ENCODE measurements at places on chromosomes 13 and 19. TPM values are rescaled to one million over a fixed set of nuclear protein-coding genes. Genes with fewer than 3 reads are reported as not detected.

GRCh38 chr19:48975947-48976847 lies 11.1 kb downstream of the FTL start:
- DNase-seq: no peak

Gene GIPC3
- 0.96 TPM for total RNA-seq

DNA sequence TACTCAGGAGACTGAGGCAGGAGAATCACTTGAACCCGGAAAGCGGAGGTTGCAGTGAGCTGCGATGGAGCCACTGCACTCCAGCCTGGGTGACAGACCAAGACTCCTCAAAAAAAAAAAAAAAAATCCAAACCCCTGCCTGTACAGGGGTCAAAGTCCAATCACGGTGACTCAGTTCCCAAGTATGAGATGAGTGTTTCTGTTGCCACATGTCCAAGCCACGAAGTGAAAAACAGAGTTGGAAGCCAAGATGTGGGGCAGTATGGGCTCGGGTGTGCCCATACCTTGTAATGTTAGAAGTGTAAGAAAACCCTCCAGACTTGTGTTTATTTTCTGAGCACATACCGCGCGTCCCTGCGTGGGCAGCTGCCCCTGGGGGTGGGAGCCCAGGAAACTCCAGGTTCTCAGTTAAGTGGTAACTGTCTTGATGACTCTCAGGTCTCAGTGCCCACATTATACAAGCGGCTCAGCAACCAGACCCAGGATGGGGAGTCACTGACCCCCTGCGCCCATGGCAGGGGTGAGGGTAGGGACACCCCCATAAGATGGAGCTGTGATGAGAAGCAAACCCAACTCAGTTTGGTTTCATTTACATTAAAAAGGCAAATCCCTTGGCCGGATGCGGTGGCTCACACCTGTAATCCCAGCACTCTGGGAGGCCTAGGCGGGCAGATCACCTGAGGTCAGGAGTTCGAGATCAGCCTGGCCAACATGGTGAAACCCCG lies 1.2 kb upstream of the GPX4 start:
- peak; percentile 89 for DNase-seq

DNA sequence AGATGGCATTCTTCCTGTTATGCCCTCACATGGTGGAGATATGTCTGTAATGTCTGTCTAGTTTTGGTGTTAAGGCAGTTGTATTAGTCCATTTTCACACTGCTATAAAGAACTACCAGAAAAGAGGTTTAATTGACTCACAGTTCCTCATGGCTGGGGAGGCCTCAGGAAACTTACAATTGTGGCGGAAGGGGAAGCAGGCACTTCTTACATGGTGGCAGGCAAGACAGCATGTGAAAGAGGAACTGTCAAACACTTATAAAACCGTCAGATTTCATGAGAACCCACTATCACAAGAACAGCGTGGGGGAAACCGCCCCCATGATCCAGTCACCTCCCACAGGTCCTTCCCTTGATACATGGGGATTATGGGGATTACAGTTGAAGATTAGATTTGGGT lies 3.2 kb downstream of the ZNF441 start:
- no peak for DNase-seq

Gene ZNF324B
- 6.9 TPM for total RNA-seq

Gene SLC6A16
- total RNA-seq: 0.90 TPM

GRCh38 chr13:45396533-45397095 lies 21.6 kb downstream of the SLC25A30 start:
- no peak for DNase-seq

DNA sequence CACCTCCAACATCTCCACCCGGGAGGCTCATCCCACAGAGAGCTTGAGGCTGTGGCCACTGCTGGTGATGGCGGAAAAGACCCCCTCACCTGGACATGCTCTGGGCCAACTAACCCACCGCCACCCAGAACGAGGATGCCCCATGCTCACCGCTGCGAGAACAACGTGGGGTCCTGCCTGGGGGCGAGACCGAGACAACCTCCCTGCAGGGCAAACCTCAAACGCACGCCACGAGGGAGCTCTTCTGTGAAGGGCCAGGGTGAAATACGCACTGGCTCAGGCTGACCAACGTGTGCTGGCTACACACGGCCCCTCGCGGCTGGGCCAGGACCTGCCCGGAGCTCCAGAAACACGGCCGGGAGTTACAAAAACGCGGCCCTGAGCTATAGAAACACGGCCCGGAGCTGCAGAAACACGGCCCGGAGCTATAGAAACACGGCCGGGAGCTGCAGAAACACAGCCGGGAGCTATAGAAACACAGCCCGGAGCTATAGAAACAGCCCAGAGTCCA lies 19.0 kb upstream of the PLPP2 start:
- DNase-seq: no peak

DNA sequence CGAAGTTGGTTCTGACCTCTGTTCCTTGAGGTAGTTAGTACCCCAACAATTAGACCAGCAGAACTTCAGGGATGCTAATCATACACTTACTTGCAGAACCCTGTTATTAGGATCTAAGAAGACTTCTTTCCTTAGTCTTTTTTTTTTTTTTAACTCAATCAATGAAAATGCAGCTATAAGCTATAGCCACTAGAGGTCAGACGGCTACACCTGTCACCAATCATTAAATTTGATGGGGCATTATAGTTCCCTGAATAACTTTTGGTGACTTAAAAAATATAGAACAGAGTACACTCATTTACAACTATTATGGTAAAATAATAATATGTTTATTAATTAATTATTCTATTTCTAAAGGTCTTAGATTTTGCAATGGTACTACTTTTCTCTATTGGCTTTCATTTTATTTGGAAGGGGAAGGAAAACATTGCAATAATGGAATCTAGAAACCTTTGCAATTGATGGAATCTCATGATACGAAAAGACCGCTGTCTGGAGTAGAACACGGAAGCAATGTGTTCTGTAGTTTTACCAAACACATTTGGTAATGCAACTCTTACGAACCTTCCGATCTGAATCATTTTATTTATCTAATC lies 483.2 kb downstream of the DIAPH3 start:
- no peak for DNase-seq

DNA sequence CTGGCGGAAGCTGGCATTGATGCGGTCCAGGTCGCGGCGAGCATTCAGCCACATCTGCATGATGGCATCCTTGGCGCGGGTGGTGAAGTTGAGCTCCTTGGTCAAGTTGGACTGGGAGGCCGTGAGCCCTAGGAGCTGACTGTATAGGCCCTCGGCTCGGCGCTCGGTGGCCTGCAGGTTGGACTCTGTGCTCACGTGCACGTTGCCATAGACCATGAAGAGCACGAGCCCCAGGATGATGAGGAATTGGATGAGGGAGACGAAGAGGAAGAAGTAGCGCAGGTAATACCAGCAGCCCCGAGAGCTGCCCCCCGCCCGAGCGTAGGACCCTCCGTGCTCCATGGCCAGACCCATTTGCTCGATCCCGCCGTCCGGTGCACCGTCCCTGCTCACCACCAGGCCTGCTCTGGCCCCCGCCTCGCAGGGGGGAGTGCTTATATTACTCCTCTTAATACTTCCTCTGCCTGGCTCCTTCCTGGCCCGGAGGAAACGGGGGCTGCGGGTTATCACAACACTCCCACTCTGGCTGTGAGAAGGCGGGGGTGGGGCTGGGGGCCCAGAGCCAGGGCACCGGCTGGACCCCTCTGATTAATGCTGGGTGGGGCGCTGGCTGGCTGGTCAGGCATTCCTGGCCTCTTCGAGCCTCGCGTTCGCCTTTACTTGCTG lies at the start of gene PLVAP:
Gene PLVAP (minus strand): TSS at position 408 of the 666 bp plus-strand sequence. CDS start 54 bp downstream, at position 354.
- DNase-seq: peak; percentile 75

- no peak for DNase-seq
These were observed 9.0 kb downstream of the BLOC1S3 start for GRCh38 chr19:45187421-45188100.

- DNase-seq: no peak
These were observed 51.0 kb upstream of the PDX1 start for GRCh38 chr13:27868641-27869435.

GRCh38 chr13:66809485-66809884 lies 420.7 kb downstream of the PCDH9 start:
- no peak for DNase-seq

DNA sequence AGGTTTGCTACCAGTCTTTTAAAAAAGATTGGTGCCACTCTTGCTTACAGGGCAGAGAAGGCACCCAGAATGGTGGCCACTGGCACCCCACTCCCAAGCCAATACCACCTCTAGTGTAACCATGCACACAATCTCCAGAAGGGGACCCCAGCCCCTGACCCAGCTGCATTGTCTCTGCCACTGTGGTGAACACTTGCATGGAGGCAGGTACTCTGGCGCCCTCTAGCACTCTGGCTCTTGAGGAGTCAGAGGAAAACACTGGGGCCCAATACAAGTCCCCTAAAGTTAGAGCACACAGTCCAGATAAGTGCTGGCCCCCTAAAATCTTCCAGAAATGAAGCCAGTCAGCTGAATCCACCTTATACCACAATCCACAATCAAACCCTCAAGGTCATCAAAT lies 6.0 kb downstream of the ERVV-1 start:
- DNase-seq: no peak

- DNase-seq: peak; percentile 75
These were observed 5.1 kb downstream of the USE1 start for GRCh38 chr19:17220207-17220758.

- no peak for DNase-seq
These were observed 176.5 kb downstream of the NUFIP1 start for GRCh38 chr13:44812818-44813217.

DNA sequence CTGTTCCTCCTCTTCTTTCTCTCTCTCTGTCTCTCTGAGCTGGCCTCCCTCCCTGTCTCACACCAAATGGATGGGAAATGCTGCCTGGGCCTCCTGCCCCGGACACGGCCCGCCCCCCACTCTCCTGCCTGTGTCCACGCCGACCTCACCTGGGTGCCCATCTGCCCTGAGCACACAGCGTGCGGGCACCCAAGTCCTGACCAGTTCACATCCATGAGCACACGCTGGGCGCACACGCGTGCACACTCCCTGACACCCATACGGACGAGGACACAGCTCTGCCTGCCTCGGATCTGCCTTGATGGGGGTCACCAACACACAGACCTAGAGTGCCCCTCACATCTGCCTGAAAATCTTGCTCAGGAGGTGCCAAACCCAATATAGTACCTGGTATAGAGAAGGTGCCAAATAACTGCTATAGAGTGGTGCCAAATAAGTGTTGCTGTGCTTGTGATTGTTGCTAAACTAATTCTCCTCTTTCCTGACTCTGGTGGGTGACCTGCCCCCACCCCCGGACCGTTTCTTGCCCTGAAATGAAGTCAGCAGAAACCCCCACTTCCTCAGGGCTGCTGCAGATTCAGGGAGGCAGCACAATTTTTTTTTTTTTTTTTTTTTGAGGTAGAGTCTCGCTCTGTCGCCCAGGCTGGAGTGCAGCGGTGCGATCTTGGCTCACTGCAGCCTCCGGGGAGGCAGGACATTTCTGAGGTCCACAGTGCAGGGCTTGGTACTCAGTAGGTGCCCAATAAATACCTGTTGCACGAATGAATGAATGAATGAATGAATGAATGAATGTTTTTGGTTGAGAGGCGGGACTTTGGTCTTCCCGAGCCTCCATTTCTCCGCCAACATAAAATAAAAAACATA lies 4.6 kb downstream of the NFIC start:
- no peak for DNase-seq

Gene NMRK2
- 2,195 TPM for total RNA-seq

GRCh38 chr13:78398743-78399410 lies 204.5 kb downstream of the POU4F1 start:
- DNase-seq: no peak

DNA sequence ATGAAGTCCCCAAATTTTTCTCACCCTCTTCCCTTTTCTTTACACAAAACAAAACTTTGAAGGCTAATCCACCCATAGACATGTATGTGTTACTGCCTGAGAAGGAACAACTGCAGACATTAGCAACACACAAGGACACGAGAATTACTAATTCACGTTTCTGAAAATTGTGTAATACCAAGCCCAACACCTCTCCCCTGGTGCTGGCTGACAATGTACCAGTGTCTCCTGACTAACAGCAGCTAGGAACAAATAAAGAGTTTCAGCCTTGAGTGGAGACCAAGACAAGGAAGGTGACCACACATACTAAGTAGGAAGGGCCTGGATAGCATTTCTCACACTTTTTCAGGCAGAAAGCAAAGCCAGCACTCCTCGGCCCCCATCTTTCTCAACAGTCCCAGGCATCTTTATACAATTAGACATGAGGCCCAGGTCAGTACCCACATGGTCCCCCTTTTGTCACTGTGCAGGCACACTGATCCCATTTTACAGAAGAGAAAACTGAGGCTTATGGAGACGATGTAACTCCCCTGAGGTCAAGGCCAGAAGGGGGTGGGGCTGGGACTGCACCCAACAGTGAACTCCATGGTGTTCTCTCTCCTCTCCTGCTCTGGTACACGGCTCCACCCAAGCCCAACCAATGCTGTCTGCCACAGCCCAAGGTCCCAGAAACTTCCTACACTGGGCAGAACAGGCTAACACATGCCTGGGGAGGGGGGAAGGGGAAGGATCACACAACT lies 8.7 kb downstream of the BRD4 start:
- peak; percentile 67 for DNase-seq

GRCh38 chr13:99620806-99621205 lies 119.5 kb downstream of the TM9SF2 start:
- DNase-seq: no peak

GRCh38 chr13:23505007-23505406 lies 65.2 kb upstream of the TNFRSF19 start:
- no peak for DNase-seq

Gene CUL4A
- 76.5 TPM for total RNA-seq

DNA sequence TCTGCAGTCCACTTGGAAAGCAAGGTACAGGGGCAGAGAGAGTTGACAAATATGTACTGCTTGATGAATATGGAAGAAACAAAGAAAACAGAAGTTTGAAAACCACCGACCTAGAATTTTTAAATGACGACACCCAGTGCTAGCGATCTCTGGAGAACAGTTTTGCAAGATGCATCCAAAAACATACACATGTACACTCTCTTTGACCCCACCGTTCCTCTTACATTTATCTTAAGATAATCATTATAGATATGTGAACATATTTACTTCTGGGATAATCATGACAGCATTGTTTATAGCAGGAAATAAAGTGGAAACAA lies 40.8 kb upstream of the IGSF23 start:
- peak; percentile 21 for DNase-seq

Gene ALDH16A1
- 9.5 TPM for total RNA-seq

DNA sequence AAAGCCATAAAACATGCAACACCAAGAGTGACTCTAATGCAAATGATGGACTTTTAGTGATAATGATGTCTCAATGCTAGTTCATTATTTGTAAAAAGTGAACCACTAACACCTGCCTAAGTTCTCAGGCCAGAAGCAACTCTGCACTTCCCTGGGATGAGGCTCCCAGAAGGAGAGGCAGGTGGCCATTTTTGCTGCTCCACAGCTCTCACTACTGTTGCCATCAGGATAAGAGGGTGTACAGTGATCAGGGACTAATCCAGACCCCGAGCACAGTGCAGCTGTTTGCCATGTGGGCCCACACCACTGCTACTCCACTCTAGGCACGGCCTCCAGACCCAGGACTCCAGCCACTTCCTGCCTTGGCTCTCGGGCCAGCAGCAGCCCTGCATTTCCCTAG lies 828.3 kb upstream of the MIR17HG start:
- DNase-seq: no peak
